ENCODE measurements at places on chromosomes 6 and 20.

GRCh38 chr6:46993846-46994245 lies 48.3 kb downstream of the ADGRF1 start:
- no peak for DNase-seq

DNA sequence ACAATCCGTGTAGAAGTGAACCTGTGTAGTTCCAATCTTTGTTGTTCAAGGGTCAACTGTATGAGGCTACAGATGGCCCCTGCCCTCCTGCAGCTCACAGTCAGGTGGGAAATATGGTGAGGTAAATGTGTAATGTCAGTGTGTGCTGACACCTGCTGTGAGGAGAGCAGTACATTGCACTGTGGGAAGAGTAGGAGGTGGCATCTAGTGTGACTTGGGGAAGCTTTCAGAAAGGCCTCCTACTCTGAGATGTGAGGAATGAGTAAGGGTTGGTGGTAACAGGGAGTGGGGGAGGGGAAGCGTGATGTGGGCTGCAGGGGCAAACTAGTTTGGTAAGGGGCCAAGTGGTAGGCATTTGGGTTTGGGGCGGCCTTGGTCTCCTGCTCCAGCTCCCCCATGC lies 188.8 kb downstream of the FARS2 start:
- DNase-seq = no peak

DNA sequence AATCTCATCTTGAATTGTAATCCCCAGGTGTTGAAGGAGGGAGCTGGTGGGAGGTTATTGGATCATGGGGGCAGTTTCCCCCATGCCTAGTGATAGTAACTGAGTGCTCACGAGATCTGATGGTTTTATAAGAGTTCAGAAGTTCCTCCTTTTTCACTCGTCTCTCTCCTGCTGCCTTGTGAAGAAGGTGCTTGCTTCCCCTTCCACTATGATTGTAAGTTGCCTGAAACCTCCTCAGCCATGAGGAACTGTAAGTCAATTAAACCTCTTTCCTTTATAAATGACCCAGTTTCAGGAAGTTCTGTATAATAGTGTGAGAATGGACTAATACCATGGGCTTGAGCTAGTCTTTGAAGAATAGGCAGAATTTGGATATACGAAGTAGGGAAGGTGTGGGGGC lies 113.9 kb downstream of the RIN2 start:
- no peak for DNase-seq

DNA sequence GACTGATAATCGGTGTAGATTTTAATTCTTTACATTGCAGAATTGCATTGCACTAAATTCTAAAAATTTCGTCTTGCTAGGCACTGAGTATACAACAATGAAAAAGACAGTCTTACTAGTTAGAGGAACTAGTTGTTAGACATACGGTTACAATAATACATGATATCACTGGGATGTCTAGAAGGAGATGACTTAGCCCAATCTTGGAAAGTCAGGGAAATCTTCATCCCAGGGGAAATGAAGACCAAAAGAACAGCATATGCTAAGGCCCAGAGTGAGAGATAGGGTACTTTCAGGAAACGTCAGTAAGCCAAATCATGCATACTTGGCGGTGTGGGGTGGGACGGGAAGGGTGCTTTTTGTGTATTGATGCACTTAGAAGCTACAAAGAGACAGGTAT lies 901 bp downstream of the CEP57L1 start:
- DNase-seq = no peak

- no peak for DNase-seq
These were observed 78.9 kb downstream of the CD24 start for GRCh38 chr6:106895703-106896040.

DNA sequence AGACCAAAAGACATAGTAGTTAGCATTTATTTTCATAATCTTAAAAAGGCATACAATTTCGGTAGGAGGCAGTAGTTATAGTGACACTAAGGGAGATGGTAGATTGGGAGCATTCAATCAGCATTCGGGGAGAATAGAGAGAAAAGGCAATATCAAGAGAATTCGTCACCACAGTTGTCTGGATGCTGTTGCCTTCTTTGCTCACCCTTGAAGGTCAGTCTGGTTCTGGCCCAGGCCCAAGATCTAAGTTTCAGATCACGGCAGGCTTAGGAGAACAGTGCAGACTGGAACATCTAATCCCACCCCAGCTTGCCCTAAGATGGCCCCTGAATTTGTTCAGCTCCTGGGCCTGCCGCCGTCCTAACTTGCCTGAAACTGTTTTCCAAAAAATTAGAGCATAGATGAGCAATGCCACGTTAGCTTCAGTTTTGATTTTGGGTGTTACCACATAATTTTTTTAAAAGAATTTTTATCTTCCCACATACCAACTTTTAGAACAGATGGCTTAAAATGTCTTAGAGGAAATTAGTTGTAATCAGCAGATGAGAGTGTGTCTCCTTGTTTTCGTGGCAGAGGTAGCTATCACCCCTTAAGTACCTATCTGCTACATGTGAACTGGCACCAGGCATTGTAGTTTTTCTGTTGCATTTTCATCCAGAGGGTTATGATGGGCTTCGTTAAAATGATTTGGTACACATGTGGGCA lies 8.3 kb upstream of the CEP85L start:
- DNase-seq = no peak

DNA sequence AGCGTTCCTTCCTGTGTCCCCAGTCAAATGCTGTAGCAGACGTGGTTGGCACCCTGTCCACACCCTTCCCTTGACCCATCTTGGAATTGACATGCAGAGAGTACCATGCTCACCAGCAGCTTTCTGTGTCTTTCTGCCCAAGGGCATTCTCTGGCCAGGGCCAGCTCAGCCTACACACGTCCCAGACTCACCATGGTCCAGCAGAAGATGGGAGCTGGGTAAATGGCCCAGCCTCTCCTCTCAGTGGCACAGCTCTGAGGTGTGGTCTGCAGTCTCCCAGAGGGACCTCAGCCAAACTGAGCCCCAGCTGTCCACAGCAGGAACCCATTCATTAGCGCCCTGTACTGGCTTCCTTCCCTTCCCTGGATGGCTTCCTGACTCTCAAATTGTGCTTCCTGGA lies 31.1 kb upstream of the BLCAP start:
- DNase-seq = no peak

All from posterior cingulate gyrus (tissue), 11 donors.